Lower leg skin (tissue), 4 donors: ENCODE measurements at places on chromosomes 13 and 19.

GRCh38 chr13:74000876-74001275 lies 133.3 kb downstream of the KLF12 start:
- DNase-seq, result no peak

- no peak for DNase-seq
Measured at GRCh38 chr13:29817604-29818378, 32.6 kb downstream of the UBL3 start.

- peak; percentile 59 for DNase-seq
Measured at GRCh38 chr19:4059891-4060620, 6.6 kb downstream of the ZBTB7A start.

- DNase-seq, result no peak
Measured at GRCh38 chr13:58953638-58954037, 1210.1 kb downstream of the DIAPH3 start.

- DNase-seq, result no peak
Measured at GRCh38 chr19:56132316-56132822, 8.7 kb upstream of the ZNF444 start.

GRCh38 chr13:27971776-27972477 lies 2.8 kb upstream of the CDX2 start:
- DNase-seq, result no peak

DNA sequence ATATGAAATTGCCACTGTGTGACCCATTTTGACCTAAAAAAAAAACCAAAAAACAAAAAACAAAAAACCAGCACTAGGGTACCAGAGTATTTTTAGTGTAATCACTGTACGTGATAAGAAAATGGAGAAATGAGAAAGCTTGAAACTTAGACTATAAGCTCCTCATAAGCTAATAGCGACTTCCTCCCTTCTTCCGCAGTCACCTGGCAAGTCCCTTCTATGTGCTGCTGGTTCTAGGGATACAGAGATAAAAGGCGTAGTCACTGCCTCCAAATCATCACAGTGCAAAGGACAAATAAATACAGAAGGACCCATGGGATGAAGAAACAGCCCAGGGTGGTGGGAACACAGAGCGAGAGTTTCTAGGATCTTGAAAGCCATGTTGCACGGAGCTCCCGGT lies 190.3 kb downstream of the TM9SF2 start:
- DNase-seq, result no peak

DNA sequence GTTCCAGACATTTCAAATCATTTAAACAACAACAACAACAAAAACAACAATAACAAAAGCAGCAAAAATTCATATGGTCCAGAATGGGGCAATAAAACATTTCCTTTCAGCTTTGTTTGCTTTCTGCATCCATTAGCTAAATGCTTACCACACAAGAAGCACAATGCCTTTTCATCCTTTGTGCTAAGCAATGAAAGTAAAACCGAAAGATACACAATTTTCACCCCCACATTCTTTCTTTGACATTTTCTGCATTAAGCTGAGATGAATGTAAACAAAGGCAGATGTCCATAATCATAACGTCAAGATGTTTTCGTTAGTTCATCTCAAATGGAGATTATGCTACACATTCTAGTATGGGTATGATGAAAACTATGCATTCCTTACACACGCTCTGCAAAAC lies 568.5 kb downstream of the SLITRK6 start:
- DNase-seq, result no peak

DNA sequence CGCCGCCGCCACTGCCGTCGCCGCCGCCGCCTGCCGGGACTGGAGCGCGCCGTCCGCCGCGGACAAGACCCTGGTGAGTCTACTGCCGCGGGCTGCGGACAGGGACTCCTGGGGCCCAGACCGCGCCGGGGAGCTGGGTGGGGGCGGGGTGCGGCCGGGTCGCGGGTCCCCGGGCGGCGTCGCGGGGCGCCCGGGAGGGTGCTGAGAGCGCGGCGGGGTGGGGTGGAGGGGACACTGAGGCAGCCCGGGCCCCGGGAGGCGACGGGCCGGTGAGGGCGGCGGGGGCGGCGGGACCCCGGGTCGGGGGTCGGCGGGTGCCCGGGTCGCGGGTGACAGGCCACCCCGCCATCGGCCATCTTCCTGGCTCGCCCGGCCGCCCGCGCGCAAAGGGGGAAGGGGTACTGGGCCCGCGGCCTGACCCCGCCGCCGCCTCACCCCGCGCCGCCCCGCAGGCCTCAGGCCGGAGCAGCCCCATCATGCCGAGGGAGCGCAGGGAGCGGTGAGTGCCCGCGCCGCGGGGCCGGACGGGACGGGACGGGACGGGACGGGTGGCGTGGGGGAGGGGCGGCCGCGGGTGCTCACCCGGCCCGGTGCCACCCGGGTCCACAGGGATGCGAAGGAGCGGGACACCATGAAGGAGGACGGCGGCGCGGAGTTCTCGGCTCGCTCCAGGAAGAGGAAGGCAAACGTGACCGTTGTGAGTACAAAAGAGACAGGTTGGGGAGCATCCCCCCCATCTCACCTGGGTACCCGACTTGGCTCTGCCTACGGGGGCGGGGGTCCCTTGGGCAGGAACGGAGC lies 489 bp downstream of the CCNE1 start:
- no peak for DNase-seq

DNA sequence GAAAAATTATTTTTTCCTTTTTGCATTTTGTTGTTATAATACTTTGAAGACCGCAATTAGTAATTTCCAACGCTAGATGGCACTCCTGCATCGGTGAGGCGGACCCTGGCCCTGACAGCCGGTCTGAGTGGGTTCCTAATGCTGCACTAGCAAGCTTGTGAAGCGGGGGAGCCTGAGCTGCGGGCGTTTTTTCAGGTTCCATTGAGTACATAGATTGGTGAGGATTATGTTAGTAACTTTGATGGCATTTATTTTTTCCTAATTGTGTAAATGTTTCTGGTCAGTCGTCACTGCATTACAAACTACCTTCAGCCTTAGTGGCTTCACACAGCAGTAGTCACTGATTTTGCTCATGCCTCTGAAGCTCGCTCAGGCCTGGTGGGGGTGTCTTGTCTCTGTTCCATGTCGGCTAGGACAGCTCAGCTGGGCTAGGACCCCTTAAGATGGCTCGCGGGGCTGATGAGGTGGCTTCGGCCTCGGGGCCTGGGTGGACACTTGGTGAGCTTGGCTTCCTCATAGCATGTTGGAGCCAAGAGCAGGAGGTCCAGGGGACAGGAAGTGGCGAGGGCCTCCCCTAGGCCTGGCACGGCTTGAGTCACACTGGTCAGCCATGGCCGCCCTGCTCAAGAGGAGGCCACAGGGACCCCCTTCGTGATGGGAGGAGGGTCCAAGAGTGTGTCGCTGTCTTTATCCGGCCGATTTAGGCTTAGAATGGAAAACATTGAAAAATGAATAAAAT lies 25.0 kb downstream of the ERCC5 start:
- no peak for DNase-seq

DNA sequence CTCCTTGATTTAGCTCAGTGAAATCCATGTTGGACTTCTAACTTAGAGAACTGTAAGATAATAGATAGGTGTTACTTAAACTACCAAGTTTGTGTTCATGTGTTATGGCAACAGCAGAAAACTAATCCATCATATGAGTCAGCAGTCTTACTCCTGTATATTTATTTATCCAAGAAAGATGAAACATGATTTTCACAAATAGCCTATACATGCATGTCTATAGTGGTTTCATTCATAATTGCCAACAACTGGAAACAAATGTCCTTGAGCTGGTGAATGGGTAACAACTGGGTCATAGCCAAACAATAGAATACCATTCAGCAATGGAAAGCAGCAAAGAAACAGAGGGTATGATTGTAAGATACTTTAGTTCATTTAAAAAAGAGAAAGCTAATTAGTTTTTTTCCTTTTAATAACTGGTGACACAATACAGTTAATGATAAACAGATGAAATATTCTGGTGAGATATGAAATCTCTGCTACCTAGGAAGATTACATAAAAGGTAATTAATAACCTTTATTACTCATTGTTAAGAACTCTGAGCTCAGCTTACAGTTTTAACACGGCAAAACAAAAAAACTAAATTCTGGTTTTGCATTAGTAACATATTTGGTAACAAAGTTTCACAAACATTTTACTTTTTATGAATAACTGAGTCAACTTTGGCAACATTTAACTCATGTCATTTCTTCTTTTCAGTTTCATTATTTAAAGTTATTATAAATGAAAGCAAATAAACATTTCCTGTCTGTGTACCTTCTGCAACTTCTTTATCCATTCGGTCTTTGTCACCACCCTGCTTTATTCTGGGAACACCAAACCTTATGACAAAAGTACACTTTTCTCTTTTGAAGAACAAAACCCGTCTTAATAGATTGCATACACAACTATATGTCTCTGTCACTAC lies 181.3 kb downstream of the LIG4 start:
- no peak for DNase-seq

DNA sequence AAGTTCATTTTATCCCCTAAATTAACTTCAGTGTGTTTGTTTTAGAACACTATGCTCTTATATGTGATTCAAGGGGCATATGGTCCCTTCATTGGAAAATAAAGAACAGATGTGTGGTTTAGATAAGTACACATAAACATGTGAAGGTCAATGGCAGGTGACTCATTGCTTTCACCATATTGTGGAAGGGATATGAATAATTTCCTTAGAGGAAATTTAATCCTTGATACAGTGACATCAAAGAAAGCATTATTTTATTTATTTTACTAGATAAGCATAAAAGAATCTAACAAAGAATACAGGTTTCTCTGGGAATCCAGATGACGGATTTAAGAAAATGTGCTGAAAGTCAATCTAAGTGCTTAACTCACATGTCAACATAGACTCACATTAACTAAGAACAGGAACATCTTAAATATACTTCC lies 373.5 kb downstream of the KCTD12 start:
- DNase-seq, result no peak

DNA sequence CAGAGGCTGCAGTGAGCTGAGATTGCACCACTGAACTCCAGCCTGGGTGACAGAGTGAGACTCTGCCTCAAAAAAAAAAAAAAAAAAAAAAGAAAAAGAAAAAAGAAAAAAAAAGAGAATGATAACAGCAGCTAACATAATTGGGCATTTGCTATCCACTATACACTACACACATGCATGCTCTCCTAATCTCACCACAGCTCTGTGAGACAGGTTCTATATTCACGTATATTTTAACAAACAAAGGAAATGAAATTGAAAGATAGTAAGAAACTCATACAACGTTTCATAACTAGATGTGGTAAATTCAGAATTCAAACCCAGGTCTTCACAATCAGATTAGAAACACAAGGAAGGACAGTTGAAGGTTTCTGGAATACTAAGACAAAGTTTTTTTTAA lies 265.7 kb downstream of the DIAPH3 start:
- no peak for DNase-seq
